ENCODE measurements at places on chromosomes 16 and 17. TPM values are rescaled to one million over a fixed set of nuclear protein-coding genes. Genes with fewer than 3 reads are reported as not detected.

MEOX1 gene
- total RNA-seq, result 16.1 TPM

ST6GALNAC1 gene
- total RNA-seq, result 4.9 TPM

DNA sequence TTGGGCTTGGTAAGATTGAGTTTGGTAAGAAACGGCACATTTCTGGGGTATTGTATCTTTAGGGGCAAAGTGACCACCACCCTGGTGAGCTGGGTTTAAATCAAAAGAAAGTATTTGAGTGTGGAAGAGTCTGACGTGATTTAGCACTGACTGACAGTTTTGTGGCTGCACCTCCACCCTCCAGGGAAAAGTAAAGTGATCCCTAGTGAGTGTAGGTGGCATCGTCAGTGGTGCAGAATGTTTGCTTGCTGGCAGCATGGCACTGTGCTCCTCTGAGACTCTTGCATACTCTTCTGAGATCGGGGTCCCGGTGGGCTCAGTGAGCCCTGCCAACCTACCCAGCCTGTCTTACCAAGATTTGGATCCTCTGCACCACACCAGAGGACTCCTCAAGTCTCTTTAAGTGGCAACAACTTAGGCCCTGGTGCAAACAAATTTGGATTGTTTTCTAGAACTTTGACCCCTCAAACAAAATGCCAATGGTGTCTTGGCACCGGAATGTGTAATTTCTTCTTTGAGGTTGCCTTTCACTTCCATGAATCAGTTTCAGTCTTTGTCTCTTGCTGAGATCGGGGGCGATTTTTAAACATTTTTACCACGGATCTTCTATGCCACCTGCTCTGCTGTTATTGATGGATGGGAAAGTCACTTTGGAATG lies 2.8 kb downstream of the PRKCB start:
- no peak for DNase-seq

DNA sequence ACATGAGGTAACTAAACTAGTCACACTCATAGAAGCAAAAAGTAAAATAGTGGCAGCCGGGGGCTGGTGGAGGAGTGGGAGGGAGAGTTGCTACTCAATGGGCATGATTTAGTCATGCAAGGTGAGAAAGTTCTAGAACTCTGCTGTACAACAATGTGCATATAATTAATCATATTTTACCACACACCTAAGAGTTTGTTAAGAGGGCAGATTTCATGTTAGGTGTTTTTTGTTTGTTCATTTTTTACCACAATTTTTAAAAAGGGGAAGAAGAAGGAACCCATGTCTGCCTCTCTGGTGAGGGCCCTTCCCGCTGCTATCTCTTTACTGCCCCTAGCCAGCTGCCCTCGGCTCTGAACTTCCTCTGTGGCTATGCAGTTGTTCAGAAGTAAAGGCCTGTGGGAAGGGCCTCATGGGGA lies 11.2 kb downstream of the CD300LB start:
- DNase-seq, result peak; percentile 62

DNA sequence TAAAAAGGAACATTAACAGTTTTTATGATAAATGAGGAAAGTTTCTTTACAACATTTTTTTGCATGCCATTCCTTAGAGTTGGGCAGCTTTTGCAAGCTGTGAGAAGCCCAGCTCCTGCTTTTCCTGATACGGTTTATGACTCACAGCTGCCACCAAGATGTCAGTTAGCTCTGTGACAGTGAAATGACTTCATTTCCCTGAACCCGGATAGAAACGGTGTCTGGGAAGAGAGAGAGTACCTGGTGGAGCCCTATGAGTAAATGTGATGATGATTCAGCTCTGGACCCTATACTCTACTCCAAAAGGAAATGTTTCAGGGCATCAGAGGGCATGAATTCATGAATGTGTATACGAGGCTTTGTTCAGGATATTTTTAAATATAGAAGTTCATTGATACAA lies 366.3 kb upstream of the HSBP1 start:
- no peak for DNase-seq

GRCh38 chr16:50303041-50303604 lies 36.8 kb downstream of the ADCY7 start:
- DNase-seq, result no peak

GRCh38 chr17:17128476-17129075 lies 77.6 kb downstream of the PLD6 start:
- DNase-seq, result no peak

- no peak for DNase-seq
Measured at GRCh38 chr17:79793924-79794304, 3.0 kb downstream of the CBX8 start.

DNA sequence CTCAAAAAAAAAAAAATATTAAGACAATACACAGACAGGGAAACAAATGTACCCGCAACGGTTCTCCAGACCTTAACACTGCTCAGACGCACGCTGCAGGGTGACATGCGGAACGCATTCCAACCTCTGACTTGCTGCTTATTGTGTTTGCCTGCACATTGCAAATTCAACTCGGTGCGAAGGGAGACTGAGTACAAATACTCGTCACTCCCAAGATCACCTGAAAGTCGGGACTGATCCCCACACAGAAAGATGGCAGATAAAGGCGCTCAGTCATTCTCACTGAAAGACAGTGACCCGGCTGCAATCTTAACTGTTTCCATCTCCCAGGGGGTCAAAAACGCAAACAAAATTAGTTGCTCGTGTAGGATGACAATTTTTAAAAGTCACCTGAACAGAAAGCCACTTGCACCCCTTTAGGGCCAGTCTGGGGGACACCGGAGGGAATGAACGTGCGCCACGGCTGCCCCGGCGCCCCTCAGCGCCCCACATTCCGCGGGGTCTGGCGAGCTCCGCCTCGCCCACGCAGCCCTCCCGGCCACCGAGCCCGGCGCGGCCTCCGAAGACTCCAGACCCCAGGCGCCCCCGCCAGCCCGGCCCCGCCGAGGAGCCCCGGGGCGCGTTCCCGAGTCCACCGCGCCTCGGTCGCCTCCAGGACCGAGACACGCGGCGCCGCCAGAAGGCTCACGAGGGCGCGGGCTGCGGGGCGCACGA lies 589 bp downstream of the CLCN7 start:
- no peak for DNase-seq

- DNase-seq, result no peak
Measured at GRCh38 chr17:55632893-55633292, 89.8 kb downstream of the TMEM100 start.

DNA sequence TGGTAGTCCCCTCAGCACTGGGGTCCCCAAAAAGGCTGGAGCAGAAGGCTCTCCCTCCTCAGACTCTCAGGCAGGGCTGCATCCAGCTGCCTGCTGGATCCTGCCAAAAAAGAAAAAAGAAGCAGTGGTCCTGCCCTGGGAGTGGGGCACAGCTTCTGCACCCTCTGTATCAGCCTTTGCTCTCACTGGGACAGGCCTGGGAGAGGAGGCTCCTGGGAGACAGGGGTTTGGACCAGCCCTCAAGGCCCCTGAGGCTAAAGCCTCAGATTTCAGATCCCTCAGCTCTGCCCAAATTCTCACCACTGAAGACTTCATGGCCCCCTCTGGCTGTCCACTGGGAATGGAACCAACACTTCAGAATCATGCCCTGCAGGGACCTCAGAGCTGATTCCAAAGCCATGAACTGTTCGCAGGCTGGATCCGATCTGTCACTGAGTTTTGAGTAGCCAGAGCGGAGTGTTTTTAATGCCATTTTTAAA lies 96.9 kb downstream of the C16orf78 start:
- peak; percentile 81 for DNase-seq

DNA sequence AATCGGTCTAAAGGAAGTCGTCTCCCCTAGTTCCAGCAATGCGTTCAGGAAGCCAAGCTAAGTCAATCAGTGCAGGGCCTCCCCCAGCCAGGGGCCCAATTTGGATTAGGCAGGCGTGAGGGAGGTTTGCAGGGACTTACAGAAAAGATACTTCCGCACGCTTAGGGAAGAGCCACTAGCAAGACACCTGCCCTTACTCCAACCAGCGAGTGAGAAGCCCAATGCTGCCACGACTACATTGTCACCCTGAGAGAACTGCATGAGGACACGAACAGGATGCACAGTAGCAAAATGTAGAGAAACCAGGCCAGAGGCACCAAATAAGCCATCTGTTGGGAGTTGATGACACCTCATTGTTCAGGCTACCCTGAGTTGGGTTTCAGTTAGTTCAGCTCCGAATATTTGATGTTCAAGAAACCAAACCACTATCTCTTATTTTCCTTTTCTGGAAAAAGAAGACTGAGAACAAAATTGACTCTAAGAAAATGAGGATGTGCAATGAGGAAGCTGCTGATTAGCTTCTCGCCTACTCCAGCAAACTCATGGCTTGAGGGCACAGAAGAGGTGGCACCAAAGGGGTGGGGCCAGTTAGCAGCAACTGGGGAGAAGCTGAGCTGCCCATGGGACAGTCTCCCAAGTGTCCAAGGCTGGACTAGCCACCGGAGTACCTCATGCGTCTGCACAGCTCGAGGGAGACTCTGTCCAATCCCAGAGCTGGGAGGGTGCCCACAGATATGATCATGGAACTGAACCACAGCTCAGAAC lies 29.3 kb downstream of the TK2 start:
- DNase-seq, result no peak

GRCh38 chr17:28982131-28982793 lies 23.6 kb downstream of the SEZ6 start:
- no peak for DNase-seq

DNA sequence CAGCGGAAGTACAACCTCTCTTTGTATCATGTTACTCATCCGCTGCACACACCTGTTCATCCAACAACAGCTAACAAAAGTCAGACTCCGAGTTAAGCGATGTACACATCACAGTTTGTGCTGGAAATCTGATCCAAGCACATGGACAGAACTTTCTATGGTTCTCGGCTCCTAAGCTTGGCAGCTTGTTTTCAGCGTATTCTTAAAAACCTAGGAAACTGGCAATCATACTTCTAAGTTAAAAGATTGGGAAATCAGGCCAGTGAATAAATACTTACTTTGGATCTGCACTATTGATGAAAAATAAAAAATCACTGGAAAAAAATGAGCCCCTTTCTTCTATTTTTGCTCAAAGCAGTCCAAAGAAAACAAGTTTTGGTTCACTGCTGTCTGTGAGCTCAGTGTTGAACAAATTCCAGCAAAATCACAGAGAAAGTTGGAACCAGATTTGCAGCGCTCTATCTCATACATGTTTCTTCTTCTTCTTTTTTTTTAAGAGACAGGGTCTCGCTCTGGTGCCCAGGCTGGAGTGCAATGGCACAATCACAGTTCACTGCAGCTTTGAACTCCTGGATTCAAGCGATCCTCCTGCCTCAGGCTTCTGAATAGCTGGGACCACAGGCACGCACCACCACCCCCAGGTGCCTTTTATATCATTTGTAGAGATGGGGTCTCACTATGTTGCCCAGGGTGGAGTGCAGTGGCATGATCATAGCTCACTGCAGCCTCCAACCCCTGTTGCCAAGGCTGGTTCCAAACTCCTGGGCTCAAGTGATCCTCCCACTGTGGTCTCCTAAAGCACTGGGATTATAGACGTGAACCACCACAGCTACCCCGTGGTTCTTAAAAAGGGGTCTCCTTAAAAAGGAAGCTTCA lies 71.6 kb upstream of the CREBBP start:
- DNase-seq, result no peak

DNA sequence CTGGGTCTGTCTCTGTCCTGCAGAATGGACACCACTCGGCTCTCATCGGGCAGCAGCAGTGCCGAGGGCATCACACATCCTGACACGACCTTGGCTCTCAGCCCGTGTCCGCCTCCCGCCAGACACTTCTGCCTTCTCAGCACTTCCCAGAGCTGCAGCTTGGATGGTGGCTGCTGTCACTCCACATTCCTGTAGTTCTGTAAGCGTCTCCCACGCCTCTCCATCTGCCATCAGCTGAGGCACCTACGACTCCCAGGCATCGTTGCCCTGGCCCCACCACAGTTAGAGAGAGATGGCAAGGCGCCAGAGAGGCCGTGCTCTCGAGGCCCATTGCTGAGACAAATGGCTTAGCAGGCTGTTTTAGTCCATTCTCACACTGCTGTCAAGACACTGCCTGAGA lies 195.9 kb upstream of the CHMP6 start:
- no peak for DNase-seq

DNA sequence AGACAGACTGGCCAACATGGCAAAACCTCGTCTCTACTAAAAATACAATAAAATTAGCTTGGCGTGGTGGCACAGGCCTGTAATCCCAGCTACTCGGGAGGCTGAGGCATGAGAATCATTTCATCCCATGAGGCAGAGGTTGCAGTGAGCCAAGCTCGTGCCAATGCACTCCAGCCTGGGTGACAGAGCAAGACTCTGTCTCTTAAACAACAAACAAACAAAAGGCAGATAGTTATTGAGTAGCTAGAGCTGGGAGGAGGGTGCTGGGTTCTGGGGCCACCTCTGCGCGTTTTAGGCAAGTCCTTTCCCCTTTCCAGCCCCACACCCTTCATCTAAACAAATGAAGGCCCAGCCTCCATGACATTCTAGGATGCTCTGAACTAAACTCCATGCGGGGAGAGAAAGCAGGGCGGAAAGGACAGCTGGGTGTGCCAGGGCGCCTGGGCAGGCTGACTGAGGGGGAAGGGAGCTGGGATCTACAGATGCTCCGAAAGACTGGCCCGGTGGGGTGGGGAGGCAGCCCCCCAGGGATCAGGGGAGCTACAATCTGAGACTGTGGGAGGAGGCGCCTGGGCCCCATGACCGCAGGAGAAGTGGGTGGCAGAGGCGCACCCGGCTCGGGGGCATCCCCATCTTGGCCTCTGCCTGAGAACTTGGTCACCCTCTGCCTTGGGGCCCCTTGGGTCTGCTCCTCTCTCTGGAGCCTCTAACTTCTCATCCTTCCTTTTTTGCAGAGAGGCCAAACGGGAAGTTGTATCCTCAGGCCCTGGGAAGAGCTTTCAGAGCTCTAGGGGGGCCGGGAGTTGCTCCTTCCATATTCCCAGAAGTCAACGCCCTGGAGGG lies 910 bp downstream of the ITGAL start:
- no peak for DNase-seq

DNA sequence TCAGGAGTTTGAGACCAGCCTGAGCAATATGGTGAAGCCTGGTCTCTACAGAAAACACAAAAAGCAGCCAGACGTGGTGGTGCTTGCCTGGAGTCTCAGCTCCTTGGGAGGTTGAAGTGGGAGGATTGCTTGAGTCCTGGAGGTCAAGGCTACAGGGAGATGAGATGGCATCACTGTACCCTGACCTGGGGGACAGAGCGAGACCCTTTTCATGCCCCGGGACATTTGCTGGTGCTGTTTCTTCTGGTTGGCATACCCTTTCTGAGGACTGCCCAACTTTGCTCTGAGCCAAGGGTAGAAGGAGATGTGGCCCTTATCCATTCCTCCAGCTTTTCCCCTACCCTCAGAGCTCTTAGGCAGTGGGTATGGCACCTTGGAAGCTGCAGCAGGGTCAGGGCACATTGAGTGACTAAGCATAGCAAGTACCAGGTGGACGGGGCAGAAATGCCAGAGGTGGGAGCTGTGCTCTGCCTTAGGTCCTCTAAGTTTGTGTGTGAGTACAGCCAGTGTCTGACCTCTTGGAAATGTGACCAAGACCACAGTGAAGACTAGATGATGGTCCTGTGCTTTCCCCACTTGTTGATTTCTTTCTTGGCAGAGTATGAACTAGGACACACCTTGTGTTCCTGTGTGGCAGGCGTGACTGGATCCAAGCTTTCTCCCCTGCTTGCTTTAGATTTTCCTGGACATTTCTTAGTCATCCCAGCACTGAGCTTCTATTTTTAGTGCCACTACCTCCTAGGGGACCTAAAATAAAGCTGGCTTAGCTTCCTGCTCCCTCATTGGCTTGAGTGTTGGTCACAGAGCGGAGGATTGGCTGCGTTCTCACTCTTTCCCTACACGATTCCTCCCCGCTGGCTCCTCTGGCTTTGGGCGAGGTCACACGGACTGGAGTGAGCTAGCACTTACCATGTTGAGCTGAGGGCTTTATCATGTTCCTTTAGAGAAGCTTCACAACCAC lies 9.9 kb upstream of the EDC4 start:
- no peak for DNase-seq

Data from esophagus muscularis mucosa (tissue), 4 donors.